Hepatocyte (in vitro differentiated cells): ENCODE measurements at places on chromosomes 16 and 17. TPM values are rescaled to one million over a fixed set of nuclear protein-coding genes. Genes with fewer than 3 reads are reported as not detected.

- DNase-seq: no peak
Observed at GRCh38 chr16:59593194-59593661, 859.1 kb upstream of the GOT2 start.

DNA sequence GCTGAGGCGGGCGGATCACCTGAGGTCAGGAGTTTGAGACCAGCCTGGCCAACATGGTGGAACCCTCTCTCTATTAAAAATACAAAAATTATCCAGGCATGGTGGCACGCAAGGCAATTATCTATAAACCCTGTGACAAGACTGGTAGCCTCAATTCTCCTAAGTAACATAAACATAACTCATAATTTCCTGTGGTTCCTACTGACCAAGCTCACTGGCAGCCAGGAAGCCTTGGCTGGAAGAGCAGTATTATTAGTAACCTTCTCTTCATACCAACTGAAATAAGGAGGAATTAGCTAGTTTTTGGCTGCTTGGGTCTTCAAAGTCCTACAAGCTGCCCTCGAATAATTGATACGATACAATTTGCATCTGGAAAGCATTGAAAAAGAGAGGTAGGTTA is 31.6 kb upstream of the LRRC37A3 start:
- no peak for DNase-seq

DNA sequence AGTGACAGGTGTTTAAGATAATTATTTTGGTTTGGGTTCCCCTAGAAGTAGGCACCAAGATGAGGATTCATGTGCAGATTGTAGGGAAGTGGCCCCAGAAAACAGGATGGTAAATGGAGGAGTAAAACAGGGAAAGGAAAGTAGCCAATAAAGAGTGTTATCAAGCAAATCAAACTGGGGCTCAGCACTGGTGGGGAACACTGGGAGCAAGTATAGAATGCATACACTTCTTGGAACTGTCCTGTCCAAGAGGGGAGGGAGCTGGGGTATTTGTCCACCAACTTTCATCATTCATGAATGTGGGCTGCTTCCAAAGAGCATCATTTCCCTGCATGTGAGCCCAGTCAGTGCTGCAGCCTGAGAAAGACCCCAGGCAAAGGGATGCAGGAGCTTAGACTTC is 215.7 kb upstream of the IRX5 start:
- DNase-seq: no peak

DNA sequence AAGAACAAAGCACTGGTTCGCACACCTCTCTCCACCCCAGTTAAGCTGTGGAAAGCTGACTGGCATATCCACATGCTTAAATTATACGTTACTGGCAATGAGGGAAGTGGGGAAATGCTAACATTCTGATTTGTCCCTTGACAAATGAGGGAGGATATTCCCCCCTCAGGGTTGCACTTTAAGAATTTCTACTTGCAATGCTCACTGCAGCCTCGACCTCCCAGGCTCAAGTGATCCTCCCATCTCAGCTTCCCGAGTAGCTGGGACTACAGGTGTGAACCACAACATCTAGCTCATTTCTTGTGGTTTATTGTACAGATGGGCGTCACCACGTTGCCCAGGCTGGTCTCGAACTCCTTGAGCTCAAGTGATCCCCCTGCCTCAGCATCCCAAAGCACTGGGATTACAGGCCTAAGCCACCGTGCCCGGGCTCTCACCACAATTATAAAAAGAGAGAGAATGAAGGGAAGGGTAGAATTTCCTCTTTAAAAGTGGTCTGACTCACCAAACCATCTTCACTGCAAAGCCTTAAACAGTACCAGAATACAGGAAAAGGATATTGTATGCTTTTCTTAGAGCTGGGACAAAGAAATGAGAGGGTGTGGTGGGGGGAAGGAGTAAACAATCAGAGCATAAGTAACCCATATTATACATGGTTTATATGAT is 38.9 kb downstream of the KANSL1 start:
- DNase-seq: no peak

The SRCIN1 gene
- total RNA-seq: 0.90 and 1.4 TPM in 2 replicates

- no peak for DNase-seq
Observed at GRCh38 chr17:66746736-66747135, 88.2 kb upstream of the CACNG5 start.

DNA sequence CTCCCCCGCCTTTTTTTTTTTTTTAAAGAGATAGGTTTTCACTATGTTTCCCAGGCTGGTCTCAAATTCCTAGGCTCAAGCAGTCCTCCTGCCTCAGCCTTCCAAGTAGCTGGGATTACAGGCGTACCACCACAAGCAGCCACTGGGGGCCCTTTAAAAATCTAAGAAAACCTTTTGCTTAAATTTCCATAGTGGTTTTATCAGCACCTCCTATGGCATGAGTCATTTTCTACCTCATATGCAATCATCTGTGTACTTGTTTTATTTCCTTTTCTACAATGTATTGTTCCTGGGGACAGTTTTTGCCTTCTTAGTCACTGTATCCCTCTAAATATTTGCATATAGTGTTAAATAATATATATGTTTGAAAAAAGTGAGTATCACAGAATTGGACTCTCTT is 29.2 kb downstream of the GNA13 start:
- peak; percentile 32 for DNase-seq

The SGCA gene
- total RNA-seq: 0.37 TPM in 1 of 2 replicates, not detected in the other

GRCh38 chr16:86768228-86768791 is 190.0 kb downstream of the FOXL1 start:
- no peak for DNase-seq

The PMP22 gene
- 111 and 113 TPM in 2 replicates for total RNA-seq

The CCL16 gene
- total RNA-seq: not detected in 2 replicates

DNA sequence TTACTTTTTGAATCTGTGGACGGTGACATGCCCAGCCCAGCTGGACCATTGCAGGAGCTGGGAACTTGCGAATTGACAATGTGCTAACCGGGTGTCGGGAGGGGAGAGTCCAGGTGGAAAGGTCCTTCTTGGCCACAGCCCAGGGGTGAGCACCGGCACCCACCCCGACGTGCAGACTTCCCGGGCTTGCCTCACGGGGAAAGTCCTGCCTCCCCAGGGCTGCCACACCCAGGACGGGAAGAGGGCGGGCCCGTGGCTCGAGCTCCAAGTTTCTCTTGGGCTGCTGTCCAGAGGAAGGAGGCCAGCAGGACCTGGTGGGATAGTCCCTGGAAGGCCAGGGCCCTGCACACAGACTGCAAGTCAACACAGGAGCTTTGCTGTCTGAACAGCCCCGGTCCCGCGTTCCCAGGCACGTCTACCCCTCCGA is 17.7 kb downstream of the CARD14 start:
- no peak for DNase-seq

The CHST6 gene
- 0.32 and 0.33 TPM in 2 replicates for total RNA-seq

GRCh38 chr16:88948781-88949490 is 28.1 kb downstream of the CBFA2T3 start:
- no peak for DNase-seq

- no peak for DNase-seq
Observed at GRCh38 chr16:20939611-20940010, 39.0 kb downstream of the LYRM1 start.

The CHST4 gene
- total RNA-seq: 0.10 and 0.28 TPM in 2 replicates

DNA sequence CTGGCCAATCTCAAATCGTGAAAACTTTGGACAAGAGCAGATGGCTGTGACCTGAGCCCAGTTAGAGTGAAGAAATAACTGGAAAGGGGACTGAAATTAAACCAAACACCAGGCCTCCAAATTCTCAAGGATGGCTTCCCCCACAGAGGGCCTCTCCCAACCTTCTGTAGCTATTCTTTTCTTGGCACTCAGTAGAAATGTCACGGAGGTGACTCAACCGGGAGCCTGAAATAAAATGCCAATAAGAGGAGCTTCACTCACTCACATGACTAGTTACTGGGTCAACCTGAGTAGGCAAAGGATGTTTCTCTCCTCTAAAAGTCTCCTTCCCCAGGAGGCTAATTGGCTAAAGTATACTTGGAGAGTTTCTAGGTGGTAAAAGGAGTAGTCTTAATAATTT is 230.7 kb downstream of the MAF start:
- DNase-seq: no peak

The CCL8 gene
- total RNA-seq: 0.12 TPM in 1 of 2 replicates, not detected in the other

DNA sequence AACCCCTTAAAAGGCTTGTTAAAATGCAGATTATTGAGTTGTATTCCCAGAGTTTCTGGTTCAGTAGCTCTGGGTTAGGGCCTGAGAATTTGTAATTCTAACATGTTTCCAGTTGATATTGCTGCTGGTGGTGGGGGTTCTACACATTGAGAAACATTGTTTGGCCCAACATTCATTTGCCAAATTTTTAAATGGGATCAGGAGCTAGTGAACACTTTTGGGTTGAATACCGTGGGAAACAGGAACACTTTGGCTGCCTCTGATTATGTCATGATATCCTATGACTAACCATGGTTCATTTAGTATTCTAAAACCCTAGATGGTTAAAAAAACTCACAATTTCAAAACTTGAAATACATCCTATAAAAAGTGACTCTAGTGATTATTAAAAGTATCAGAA is 89.3 kb downstream of the RPGRIP1L start:
- no peak for DNase-seq

DNA sequence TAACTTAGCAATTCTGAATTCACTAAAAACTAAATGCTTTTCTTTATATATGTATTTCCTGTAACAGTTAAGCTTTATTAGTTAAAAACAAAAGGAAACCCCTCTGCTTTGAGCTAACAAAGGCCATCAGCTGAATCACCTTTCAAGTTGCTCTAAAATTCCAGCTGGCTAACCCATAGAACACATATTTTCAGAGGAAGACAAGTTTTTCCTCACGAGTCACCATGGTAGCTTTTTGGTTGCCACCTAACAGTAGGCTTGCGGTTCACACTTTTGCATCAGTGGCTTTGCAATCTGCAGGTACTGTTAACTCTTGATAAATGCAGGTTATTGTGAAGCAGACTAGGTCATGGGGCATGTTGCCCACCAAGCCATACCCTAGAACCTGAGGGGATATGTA is 57.6 kb upstream of the IRX5 start:
- no peak for DNase-seq

The ZPBP2 gene
- not detected in 2 replicates for total RNA-seq

The CCDC78 gene
- total RNA-seq: 2.2 and 3.4 TPM in 2 replicates

DNA sequence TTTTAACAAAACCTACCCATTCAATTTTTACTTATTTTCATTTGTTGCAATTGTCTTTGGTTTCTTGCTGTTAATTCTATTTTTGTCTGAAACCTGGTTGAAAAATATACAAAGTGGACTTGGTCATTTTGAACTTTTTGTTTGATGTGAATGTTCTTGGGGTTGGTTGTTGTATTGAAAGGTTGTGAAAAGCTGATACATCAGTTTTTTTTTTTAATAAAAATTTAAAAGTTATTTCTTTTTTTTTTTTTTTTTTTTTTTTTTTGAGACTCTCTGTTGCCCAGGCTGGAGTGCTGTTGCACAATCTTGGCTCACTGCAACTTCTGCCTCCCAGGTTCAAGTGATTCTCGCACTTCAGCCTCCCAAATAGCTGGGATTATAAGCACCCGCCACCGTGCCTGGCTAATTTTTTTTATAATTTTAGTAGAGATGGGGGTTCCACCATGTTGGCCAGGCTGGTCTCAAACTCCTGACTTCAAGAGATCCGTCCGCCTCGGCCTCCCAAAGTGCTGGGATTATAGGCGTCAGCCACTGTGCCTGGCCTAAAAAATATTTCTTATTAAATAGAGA is 28.9 kb downstream of the WIPF2 start:
- DNase-seq: no peak

DNA sequence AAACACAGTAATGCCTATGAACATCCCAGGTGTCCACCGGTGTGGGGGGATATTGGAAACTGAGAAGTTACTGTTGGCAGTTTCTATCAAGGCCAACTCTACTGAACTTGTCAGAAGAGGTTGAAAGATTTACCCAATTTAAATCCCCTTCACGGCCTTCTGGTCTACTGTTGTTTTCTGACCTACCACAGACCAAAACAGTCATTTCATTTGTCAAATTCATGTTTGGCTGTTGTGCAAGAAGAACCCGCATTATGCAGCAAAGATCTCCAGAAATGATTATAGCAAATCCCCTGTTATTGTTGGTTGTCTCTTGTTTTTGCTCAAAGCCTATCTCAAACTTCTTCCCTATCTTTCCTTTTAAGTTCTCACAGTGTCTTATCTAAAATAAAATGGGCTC is 73.1 kb upstream of the MAF start:
- no peak for DNase-seq

DNA sequence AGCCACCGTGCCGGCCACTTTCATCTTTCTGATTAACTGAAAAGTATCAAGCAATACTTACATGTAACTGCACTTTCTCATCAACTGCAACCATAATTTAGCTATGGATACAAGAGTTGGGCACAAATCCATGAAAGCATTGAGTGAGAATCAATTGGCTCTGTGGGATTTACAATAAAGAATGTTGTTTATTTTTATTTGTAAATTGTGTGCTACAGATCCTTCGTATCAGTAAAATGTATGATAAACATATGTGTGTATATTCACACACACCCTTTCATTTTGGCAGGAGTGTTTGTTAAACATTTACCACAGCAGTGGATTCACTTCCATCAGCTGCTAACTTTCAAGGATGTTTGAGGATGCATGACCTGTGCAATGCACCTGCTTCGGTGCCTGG is 411.0 kb downstream of the WWOX start:
- no peak for DNase-seq

The LRRC59 gene
- total RNA-seq: 97.9 and 121 TPM in 2 replicates

DNA sequence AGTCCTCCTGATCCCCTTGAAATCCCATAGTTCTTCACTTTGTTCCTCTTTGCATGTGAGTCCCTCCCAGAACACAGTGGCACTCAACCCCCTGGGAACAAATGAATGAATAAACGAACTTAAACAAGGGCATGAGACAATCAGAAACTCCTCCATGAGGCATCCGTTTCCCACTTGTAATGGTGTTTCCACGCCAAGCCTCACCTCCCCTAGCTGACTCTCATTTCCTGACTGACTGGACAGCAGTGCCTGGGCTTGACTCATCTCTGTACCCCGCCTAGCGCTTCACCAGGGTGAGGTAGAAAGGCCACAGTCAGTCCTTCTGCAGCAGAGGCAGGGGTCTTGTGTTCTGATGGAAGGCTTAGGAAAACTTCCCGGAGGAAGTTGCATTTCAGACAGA is 14.2 kb downstream of the KIF1C start:
- DNase-seq: no peak

GRCh38 chr17:20613248-20613647 is 33.7 kb downstream of the CDRT15L2 start:
- no peak for DNase-seq

- peak; percentile 14 for DNase-seq
Observed at GRCh38 chr17:65020284-65020683, 36.3 kb downstream of the GNA13 start.

The DHRS13 gene
- 14.9 and 22.4 TPM in 2 replicates for total RNA-seq

GRCh38 chr17:50620237-50620636 is 14.4 kb upstream of the ABCC3 start:
- DNase-seq: no peak

The ADAP2 gene
- 1.2 and 1.5 TPM in 2 replicates for total RNA-seq

DNA sequence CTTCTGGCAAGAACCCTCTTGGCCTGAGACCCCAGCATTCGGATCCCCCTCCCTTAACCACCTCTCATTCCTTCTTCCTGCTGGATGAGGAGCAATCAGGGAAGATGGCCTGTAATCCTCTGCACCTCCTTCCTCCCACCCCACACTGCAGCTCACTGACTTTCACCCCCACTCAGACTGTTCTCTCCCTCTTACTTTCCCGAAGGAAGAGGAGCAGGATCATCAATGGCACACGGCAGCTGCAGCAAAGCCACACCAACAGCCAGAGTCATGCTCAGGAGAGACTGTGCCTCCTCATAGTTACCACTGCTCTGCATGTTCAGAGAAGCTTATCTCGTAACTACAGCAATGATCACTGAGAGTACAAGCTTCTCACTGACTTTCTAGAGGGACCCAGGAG is 10.1 kb upstream of the TMEM101 start:
- DNase-seq: no peak

The ARL5C gene
- total RNA-seq: not detected in 2 replicates

- no peak for DNase-seq
Observed at GRCh38 chr17:45575126-45575885, 84.8 kb upstream of the PLEKHM1 start.

The PIPOX gene
- total RNA-seq: 15.8 TPM in 2 replicates

GRCh38 chr17:80408872-80409271 is 6.1 kb upstream of the ENDOV start:
- DNase-seq: peak; percentile 50
